ENCODE measurements at places on chromosomes 7 and 10. TPM values are rescaled to one million over a fixed set of nuclear protein-coding genes. Genes with fewer than 3 reads are reported as not detected.

The H2BK1 gene
- total RNA-seq = 0.64 TPM

DNA sequence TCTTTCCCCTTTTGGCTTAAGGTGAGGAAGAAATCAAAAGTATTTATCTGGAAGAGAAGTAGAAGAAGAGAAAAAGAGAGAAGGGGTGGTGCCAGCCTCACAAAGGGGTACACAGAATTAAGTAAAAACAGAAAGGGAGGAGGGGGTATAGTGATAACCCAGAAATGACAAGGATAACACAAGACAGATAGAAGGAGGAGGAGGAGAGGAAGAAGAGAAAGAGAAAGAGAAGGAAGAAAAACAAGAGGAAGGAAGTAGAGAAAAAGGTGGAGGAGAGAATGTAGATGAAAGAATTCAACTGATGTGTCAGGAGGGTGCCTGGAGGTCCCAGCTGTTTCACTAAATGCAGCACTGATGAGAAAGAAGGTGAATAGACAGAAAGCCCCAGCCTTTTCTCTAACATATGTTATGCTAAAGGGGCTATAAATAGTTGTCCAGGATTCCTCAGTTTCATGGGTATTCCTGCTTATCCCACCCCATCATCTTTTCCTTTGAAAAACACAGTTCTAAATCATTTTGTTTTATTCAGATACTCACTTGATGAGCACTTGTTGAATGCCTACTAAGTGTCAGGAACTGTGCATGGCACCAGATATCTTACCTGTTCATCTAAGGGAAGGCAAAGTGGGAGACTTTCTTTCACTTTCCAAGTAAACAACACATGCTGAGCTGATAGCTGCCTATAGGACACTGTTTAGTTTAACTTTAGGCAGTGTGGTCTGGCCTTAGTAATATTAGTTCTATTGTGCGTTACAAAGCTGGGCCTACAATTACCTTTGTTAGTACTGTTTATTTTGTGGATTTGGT lies 8.0 kb downstream of the SEMA3E start:
- no peak for DNase-seq

GRCh38 chr7:49669692-49670260 lies 103.7 kb upstream of the VWC2 start:
- DNase-seq = no peak

The CNOT4 gene
- 8.6 TPM for total RNA-seq

The MOGAT3 gene
- total RNA-seq = not detected

GRCh38 chr10:72263613-72264241 lies 10.0 kb upstream of the DDIT4 start:
- peak; percentile 74 for DNase-seq

The CNPY1 gene
- not detected for total RNA-seq

The GPR15LG gene
- not detected for total RNA-seq

The NAT16 gene
- total RNA-seq = not detected

- DNase-seq = no peak
These were observed 382.7 kb downstream of the EXOC4 start for GRCh38 chr7:133635541-133635940.

The SFRP4 gene
- total RNA-seq = 8.3 TPM

GRCh38 chr7:46450886-46451285 lies 529.8 kb upstream of the IGFBP3 start:
- DNase-seq = no peak

The VWA2 gene
- not detected for total RNA-seq

DNA sequence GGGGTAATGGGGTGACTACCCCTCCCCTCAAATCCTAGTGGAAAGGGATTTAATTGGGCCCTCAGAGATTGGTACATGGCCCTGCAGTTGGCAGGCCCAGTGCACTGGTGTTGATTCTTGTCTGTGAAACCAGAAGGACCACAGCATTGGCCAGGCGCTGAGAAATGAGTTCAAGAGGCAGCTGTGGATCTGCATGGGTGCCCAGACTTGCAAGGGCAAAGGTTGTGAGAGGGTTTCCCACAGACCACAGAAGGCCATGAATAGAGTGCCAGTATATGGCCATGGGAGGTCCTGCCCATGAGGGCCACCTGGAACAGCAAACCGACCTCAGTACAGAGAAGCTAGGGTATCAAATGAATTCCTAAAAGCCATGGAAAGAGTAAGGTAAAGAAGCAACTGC lies 32.9 kb downstream of the TMEM168 start:
- no peak for DNase-seq

GRCh38 chr10:12389154-12389734 lies 39.9 kb downstream of the CAMK1D start:
- no peak for DNase-seq

The NUTM2B gene
- total RNA-seq = 0.84 TPM

GRCh38 chr7:129072479-129073011 lies 17.6 kb upstream of the TNPO3 start:
- DNase-seq = no peak

The KIAA1217 gene
- total RNA-seq = 5.2 TPM
